Suppressor macrophage treated with lipopolysaccharide for 1 hour (primary cell): ENCODE measurements at places on chromosomes 11 and 22.

DNA sequence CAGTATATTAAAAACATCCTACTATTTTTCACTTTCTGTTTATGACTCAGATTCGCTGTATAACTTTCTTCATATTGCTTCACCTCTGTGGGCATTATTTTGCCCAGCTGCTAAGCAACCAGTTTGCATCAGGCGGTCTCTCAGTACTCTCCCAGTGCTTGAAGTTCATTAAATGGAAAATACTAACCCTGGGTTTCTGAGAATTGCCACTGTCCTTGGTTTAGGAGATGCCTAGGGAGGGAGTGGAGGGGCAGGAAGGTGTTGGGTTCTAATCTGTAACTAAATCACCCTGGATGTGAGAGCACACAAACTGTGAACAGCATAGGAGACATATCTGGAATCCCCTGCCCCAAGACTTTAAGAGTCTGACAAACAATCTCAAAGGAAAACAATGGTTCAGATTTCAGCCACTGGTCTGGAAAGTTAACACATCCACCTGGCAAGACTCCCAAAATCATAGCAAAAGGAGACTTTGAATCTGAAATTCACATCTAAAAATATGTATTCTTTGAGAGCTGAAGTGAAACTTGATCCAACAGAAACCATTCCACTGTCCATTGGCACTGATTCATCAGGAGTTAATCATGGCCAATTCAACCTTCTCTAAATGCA is 540.0 kb downstream of the SOX6 start:
- DNase-seq, result peak; percentile 90

- DNase-seq, result peak; percentile 20
Observed at GRCh38 chr11:23540101-23540561, 679.9 kb upstream of the CCDC179 start.

- DNase-seq, result no peak
Observed at GRCh38 chr11:85717429-85717828, 31.4 kb upstream of the CCDC89 start.

GRCh38 chr22:31173386-31174145 is 13.6 kb downstream of the RNF185 start:
- DNase-seq, result peak; percentile 45

GRCh38 chr11:27754035-27755017 is 54.1 kb upstream of the BDNF start:
- no peak for DNase-seq

DNA sequence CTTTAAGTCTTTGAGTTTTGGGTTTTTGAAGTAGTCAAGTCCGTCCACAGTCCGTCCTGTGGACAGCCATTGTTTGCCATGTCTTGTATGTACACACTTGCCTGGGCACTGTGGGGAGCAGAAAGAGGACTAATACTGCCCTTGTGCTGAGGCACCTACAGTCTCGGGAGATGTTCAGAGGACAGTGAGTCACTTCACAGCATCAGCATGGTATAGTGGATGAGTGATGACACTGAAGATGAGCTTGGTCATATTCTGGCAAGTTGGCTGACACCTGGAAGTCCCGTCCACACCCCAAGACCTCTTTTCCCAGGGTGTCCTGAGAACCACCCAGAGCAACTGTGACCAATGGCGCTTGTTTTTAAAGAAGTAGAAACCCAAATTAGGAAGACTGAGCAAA is 29.2 kb downstream of the NF2 start:
- peak; percentile 5 for DNase-seq
